Fibroblast of skin of left biceps (primary cell): ENCODE measurements at places on chromosomes 16 and 17.

GRCh38 chr16:84603940-84604339 is 13.9 kb downstream of the COTL1 start:
- no peak for DNase-seq

DNA sequence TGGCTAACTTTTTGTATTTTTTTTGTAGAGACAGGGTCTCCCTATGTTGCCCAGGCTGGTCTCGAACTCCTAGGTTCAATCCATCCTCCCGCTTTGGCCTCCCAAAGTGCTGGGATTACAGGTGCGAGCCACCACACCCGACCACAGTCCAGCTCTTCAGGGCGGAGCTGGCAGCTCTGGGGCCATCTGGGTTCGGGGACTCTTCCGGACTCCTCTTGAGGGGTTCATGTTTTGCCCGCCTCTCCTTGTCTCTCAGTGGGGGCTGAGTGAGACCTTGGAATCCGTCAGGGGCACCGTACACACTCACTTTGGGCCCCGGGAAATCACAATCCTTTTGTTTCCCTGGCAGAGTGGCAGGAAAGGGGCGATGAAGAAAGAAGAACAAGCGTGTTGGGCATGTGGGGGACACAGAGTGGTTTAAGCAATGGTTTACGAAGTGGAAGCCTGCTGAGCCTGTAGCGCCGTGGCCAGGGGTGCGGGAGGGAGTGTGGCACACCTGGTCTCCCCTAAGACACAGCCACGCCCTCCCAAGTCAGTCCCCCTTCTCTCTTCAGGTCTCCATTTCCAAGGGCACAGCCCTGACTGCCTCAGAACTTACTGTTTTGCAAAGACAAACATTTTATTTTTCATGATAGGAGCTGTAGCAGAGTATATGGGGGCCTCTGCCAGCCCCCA is 26.1 kb downstream of the TNS4 start:
- DNase-seq, result no peak

- DNase-seq, result no peak
Measured at GRCh38 chr16:27154705-27155521, 48.4 kb upstream of the KDM8 start.

GRCh38 chr17:39156491-39156890 is 5.1 kb upstream of the PLXDC1 start:
- DNase-seq, result no peak

DNA sequence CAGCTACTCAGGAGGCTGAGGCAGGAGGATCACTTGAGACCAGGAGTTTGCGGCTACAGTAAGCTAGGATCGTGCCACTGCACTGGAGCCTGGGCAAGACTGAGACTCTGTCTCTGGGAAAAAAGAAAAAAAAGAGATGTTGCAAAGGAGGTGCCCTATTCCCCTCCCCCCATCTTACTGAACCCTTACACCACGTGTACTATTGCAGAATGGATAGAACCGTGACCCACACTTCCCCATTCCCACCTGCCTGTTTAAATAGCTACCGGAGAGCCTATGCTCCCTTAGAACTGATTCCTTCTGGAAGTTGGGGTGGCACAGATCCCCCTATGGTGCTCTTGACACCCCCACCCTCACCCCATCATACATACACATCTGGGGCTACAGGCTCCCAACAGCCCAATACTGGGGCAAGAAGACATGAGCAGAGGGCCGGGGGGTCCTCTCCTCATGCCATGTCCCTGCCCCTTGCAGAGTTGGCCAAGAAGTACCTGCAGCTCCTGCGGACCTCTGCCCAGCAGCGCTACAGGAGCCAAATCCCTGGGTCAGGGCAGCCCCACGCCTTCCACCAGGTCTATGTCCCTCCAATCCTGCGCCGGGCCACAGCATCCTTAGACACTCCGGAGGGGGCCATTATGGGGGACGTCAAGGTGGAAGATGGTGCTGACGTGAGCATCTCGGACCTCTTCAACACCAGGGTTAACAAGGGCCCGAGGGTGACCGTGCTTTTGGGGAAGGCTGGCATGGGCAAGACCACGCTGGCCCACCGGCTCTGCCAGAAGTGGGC is 35.7 kb downstream of the NLRC5 start:
- DNase-seq, result no peak

GRCh38 chr16:6562986-6563385 is 769.7 kb upstream of the RBFOX1 start:
- DNase-seq, result no peak
